Midbrain (tissue), 1 donor: ENCODE measurements at places on chromosomes 13 and 19.

DNA sequence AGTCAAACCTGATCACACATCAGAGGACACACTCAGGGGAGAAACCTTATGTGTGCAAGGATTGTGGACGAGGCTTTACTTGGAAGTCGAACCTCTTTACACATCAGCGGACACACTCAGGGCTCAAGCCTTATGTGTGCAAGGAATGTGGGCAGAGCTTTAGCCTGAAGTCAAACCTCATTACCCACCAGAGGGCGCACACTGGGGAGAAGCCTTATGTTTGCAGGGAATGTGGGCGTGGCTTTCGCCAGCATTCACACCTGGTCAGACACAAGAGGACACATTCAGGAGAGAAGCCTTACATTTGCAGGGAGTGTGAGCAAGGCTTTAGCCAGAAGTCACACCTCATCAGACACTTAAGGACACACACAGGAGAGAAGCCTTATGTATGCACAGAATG is 8.2 kb upstream of the ZNF527 start:
- no peak for DNase-seq

DNA sequence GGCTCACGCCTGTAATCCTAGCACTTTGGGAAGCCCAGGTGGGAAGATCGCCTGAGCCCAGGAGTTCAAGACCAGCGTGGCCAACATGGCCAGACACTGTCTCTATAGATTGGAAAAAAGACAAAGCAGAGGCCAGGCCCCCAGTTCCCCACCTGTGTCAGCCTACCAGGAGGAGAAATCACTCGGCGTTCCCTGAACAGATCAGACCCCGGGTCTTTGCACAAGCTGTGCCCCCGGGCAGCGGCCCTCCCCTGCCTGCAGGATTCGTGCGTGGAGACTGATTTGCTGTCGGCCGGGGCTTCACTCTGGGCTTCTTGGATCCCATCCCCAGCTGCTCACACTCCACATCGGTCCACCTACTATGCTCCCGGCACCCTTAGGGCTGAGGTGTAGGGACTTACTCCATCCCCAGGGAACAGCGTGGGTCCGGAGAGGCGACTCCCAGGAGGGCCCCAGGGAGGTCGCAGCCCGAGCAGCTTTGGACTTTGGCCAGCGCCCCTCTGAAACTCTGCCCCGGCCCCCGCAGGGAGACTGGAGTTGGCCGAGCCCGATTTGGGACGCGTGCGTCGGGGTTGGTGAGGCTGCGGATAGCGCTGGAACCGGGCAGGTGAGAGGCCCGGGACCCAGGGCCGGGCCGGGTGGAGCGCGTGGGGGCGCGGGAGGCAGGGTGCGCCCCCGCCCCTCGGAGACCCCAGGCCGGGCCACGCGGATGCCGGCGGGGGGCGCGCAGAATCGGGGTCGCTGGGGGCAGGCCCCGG is 515 bp upstream of the EFNA2 start:
- DNase-seq, result no peak

GRCh38 chr19:19600793-19601330 is 17.6 kb downstream of the PBX4 start:
- DNase-seq, result no peak

GRCh38 chr19:44726465-44726864 is 22.0 kb upstream of the BCL3 start:
- no peak for DNase-seq

DNA sequence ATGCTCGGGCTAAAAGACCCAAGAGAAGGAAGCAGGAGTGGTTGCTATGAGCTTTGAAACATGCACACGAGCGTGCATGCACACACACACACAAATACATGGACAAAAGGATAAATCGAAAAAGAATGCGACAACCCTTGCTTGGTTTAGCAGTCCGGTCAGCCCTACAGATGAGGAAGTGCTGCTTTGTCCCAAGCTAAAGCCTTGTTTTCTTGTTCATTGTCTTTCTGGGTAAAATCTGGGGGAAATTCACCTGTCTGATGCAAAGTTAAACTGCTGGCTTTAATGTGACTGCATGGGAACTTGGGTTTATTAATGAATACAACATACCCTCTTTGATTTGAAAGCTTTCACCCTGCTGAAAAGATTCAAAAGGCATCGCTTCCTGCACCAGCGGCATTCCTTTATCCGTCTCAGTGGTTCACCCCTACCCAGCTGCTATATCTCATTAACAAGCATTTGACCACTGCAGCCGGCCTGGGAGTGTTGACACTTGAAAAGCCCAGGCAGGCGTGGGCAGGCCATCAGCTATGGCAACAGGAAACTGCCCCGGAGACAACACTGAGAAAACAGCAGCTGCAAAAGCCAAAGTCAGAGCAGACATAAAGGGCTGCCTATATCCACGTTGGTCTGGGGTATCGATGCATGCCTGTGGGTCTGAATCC is 301.7 kb downstream of the NDFIP2 start:
- DNase-seq, result peak; percentile 26

GRCh38 chr19:55156202-55157063 is 1.1 kb downstream of the TNNI3 start:
- DNase-seq, result no peak

GRCh38 chr13:105929505-105929904 is 606.0 kb downstream of the EFNB2 start:
- no peak for DNase-seq

DNA sequence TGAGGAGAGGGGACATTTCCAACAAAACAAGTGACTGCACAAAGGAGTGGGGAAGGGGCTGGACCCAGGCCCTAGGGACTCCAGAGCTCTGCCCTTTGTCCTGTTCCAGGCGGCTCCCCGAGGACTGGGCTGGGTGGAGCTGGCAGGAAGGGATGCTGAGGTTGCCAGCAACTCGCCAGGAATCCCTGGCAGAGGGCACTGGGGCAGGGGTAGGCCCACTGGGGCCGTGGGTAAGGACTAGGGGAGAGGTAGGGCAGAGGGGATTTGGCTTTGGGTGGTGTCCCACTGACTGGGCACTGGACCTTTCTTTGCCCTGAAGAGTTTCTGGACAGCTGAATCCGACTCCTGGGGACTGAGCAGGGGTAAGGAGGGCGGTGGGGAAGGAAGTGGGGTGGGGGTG is 7.9 kb downstream of the LIPE start:
- DNase-seq, result no peak

GRCh38 chr19:40524133-40524549 is 52.5 kb upstream of the SHKBP1 start:
- no peak for DNase-seq

GRCh38 chr13:36789061-36789460 is 30.0 kb upstream of the RFXAP start:
- DNase-seq, result no peak

- DNase-seq, result no peak
These were observed 40.8 kb upstream of the F7 start for GRCh38 chr13:113064534-113065405.

GRCh38 chr19:13051557-13052165 is 51.0 kb downstream of the LYL1 start:
- no peak for DNase-seq

DNA sequence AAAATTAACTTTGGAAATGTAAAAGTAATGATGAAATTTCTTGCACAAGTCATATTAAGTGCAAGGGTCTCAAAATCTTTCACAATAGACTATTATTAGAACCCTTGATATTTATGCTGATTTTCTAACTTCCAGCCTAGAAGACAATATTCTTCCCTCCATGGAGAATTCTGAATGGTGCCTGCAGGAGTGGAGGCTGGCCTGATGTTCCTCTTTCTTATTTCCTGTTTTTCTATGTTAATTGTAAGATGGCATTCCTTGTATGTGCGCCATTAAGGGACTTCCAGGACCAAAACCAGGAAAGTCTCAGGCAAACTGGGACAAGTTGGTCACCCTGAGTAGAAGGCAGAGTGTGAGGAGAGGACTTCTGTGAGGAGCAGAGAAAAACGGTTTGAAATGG is 294.9 kb downstream of the DLEU7 start:
- DNase-seq, result no peak
